ENCODE measurements at places on chromosomes 6 and 20.

GRCh38 chr6:101711518-101711917 lies 318.0 kb downstream of the GRIK2 start:
- no peak for DNase-seq

GRCh38 chr20:53679597-53680309 lies 86.1 kb upstream of the ZNF217 start:
- DNase-seq, result peak; percentile 16

- no peak for DNase-seq
Measured at GRCh38 chr6:136831873-136832562, 9.6 kb downstream of the PEX7 start.

DNA sequence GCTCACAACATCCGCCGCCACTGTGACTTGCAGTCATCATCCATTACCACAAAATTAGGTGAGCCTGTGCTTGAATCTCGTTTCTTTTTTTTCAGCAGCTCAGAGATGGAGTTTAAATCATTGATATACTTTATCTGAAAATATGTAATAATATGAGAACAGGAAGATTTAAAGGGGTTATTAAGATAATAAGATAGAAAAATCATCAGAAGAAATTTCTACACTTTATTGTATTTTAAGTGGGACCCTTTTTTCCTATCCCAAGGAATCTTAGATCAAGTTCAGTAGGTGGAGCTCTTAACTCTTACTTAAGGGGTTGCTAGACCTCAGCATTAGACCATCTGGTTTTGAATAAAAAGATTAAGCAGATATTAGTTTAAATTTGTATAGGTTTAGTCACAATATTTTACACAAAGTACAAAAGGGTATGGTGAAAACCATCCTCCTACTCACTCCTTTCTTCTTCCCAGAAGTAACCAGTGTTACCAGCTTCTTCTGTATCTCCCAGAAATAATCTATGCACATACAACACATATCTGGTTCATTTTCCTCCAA lies 9.4 kb upstream of the NCOA7 start:
- no peak for DNase-seq

DNA sequence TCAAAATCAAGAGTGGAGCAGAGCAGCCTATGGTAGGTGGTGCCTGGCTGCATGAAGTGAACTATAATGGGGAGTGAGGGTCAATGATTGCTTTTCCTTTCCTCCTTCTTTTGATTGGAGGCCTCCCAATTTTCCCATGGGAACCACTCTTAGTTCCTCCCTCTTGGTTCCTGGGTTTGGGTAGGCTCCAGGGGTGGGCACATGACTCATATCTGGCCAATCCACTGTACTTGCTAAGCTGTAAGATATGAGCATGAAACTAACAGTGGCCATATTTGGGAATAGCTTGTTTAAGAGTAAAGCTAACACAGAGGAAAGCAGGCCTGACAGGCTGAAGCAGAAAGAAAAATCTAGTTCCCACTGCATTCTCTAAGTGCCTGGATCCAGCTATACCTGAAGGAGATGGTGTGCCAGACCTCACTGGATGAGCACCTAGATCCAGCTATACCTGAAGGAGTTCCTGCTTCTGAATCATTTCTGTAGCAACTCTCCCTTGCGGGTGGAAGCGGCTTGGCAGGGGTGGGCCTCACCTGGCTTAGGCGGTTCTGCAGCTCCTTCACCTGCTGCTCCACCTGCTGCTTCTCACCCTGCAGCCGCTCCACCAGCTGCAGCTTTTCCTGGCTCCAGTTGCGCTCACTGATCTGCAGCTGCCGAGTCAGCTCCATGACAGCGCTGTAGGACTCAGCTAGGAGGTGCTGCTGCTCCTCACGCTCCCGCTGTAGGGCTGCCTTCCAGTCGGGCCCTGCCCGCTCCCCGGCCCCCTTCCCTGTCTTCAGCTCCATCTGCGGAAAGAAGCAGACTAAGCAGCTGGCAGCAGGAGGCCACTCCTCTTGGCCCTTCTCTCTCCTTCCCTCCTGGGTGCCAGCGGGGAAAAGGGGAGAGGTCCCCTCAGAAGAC lies 29.0 kb upstream of the DSN1 start:
- DNase-seq, result no peak

DNA sequence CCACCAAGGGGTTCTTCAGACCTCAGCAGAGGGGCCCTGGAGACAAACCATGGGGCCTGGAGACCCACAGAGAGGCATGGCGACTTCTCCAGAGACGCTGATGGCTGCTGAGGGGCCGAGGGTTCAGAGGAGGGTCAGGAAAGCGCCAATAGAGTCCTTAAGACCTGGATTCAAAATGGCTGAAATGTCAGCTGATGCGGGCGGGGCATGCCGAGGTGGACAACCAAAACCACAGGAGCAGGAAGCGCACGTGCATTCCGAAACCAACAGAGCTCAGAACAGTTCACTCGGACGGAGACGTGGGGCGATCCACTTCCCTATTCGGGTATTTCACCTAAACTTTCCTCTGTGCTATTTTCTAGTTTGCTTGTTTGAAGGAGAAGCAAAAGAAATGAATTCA lies 99.9 kb upstream of the RIN2 start:
- DNase-seq, result no peak

- DNase-seq, result no peak
Measured at GRCh38 chr6:167877994-167878779, 51.5 kb downstream of the AFDN start.

Measured in activated T-cell treated with anti-CD3 and anti-CD28 coated beads, Interleukin-2, amount 50 U/mL, for 24 hours (primary cell).